Stimulated activated CD4-positive, alpha-beta T cell treated with anti-CD3 and anti-CD28 coated beads, Interleukin-15, amount 100 ng/mL, for 1 hour (primary cell): ENCODE measurements at places on chromosomes 12 and 14.

GRCh38 chr12:46210873-46211439 is 57.9 kb downstream of the SLC38A1 start:
- no peak for DNase-seq

DNA sequence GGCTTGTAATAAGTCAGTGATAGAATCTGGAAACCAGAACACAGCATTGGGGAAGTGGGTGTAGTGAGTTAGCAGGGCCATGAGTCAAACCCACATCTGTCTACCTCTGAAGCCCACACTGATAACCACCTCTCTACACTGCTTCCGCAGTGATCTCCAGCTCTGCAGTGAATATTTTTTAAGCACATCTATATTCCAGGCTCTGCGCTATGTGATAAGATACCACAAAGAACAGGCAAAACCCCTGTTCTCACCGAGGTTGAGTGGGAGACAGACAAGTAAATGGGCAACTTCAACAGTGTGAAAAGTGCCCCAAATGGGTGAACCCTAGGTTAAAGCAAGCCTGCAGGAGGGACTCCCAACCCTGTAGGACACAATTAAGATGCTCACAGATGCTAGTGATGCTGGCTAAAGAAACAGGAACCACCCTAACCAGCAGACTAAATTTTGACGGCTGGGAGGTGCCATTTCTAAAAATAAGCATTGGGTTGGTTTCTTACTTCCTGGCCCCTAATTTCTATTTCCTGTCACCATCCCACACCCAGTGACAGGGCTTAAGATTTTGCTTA is 375.0 kb downstream of the DPF3 start:
- DNase-seq, result no peak

GRCh38 chr14:101755591-101756324 is 5.8 kb upstream of the PPP2R5C start:
- no peak for DNase-seq

GRCh38 chr12:75568801-75569200 is 57.4 kb upstream of the KRR1 start:
- no peak for DNase-seq

- no peak for DNase-seq
Measured at GRCh38 chr14:58146399-58146798, 5.6 kb downstream of the ARMH4 start.

- no peak for DNase-seq
Measured at GRCh38 chr12:5912437-5913334, 32.4 kb downstream of the ANO2 start.

GRCh38 chr14:100857233-100857922 is 31.5 kb downstream of the MEG3 start:
- no peak for DNase-seq

GRCh38 chr12:100573292-100574186 is at the start of gene GAS2L3:
TSS of gene GAS2L3 (plus strand) at chr12:100573684. CDS start at chr12:100594905, 21,221 bp downstream.
- DNase-seq, result peak; percentile 38

DNA sequence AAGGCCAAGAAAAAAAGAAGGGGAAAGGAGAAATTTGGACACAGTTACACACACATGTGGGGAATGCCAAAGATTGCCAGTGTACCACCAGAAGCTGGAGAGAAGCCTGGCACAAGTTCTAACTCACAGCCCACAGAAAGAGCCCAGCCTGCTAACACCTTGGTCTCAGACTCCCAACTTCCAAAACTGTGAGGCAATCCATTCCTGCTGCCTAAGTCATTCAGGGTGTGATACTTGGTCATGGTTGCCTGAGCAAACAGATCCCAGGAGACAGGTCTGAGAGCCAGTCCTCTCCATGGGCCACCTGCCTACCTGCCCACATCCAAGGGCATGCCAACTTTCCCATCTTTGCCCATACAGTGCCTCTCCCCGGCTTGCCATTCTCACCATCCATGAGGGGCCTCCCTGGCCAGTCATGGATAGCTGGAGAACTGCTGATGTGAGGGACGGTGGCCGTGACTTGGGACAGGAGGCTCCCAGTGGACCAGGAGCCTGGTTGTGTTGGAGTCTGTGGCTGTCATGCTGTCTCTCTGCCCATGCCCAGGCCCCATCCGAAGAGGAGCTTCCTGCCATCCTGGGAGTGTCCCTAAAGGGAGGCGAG is 198.0 kb upstream of the RTL1 start:
- no peak for DNase-seq

DNA sequence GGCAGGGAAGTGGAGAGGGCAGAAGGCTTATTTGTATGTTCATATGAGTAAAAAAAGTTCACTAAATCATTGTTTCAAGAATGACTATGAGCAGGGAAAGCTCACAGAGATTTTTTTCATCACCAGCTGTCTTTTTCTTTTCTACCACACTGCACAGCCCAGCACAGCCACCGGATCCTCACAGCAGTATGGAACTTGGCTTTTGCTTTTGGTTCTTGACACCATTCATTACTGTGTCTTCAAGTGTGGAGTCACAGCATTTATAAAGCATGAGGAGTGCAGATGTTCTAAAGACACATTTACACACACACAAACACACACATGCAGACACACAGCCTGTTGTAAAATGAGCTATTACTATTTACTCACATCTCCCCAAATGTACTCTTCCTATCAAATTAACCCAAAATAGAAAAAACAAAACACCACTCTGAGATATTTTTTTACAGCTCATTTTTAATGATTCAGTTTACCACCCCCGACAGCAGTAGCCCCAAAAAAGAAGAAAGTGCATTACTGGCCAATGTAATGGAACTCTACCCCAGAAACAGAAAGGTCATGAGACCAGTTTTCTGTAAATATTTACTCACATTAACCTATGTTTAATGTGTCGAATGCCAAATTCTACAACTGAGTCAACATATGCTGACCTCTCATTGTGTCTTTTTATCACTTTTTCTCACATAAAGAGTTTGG is 60.5 kb downstream of the BTG1 start:
- no peak for DNase-seq

DNA sequence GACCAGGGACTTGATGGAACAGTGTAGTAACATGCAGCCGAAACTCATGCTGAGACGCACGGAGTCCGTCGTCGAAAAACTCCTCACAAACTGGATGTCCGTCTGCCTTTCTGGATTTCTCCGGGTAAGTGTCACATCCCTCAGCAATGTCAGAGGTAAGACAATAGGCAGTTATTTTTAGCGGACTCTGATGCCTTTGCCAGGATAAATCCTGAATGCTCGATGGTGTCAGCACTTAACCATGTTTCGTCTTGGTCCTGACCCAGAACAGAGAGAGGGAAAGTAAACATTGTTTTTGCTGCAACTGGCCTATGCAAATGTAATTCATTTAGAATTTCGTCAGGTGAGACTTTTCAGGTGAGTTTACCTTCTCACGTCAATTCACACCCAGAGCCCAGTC is 112.3 kb downstream of the PLXNC1 start:
- no peak for DNase-seq

DNA sequence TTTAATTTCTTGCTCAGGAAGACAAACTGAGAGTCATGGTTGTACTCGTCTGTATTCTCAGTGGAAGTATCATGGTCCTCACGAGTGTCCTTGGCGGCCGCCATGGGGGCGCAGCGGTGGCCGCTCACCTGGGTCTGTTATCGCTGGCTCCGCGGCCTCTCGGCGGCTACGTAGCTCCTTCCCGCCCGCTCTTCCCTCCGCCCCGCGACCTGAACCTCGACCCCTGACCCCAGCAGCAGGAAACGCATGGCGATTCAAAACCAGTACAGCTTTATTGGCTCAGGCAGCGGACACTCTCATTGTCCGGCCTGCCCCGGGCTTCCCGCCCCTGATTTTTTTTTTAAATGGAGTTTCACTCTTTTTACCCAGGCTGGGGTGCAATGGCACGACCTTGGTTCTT is 80.8 kb downstream of the E2F7 start:
- no peak for DNase-seq

- no peak for DNase-seq
Measured at GRCh38 chr12:122182887-122183587, at the start of gene LRRC43. TSS of gene LRRC43 (plus strand) at chr12:122183123. CDS start at chr12:122183145, 22 bp downstream.

GRCh38 chr12:47965581-47965980 is 2.2 kb downstream of the TMEM106C start:
- no peak for DNase-seq

- DNase-seq, result no peak
Measured at GRCh38 chr12:106048676-106049075, 90.1 kb downstream of the NUAK1 start.

- DNase-seq, result no peak
Measured at GRCh38 chr14:64885559-64885958, 5.9 kb upstream of the SPTB start.
